HS-27A (cell line): ENCODE measurements at places on chromosomes 16 and 17.

- DNase-seq: no peak
Observed at GRCh38 chr16:47241061-47241460, 97.3 kb upstream of the NETO2 start.

DNA sequence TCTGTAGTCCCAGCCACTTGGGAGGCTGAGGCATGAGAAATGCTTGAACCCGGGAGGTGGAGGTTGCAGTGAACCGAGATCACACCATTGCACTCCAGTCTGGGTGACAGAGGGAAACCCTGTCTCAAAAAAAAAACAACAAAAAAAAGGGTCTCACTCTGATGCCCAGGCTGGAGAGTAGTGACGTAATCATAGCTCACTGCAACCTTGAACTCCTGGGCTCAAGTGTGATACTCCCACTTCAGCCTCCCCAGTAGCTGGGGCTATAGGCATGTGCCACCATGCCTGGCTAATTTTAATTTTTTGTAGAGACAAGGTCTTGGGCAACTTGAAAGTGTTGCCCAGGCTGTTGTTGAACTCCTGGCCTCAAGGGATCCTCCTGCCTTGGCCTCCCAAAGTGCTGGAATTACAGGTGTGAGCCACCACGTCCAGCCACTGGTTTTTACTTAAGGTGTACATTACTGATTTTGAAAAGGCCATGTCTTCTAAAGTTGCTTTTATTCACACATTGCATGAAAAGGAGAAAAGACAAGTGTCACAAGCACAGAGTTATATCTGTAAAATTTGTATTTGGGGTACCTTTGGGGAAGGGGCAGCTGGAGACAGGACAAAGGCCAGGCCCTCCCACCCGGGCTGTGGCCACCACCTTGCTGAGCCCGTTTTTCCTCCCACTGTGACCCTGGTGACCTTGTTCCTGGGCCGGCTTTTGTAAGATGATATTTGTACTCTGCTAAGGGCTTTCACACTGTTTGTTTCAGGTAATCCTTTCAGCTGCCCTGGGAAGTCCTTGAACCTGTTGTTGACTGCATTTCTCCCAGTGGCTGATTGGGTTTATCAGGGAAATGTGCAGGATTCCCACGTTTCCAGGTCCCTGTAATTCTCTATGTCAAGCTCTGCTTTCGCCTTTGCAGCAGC, 11.5 kb downstream of the GPT2 start:
- no peak for DNase-seq

GRCh38 chr17:7839190-7839875, 5.3 kb downstream of the KDM6B start:
- DNase-seq: no peak

DNA sequence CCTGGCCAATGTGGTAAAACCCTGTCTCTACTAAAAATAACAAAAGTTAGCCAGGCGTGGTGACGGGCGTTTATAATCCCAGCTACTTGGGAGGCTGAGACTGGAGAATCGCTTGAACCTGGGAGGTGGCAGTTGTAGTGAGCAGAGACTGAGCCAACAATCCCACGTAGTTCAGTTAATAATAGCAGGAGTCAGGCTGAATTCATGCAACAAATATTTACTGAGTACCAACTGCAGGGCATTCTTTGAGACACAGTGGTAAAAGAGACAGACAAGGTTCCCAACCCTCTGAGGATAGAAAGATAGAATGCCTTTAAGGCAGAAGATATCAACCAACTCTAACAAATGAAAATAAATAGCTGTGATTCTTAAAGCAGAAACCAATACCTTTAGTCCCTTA, 39.1 kb downstream of the SPOP start:
- DNase-seq: no peak

DNA sequence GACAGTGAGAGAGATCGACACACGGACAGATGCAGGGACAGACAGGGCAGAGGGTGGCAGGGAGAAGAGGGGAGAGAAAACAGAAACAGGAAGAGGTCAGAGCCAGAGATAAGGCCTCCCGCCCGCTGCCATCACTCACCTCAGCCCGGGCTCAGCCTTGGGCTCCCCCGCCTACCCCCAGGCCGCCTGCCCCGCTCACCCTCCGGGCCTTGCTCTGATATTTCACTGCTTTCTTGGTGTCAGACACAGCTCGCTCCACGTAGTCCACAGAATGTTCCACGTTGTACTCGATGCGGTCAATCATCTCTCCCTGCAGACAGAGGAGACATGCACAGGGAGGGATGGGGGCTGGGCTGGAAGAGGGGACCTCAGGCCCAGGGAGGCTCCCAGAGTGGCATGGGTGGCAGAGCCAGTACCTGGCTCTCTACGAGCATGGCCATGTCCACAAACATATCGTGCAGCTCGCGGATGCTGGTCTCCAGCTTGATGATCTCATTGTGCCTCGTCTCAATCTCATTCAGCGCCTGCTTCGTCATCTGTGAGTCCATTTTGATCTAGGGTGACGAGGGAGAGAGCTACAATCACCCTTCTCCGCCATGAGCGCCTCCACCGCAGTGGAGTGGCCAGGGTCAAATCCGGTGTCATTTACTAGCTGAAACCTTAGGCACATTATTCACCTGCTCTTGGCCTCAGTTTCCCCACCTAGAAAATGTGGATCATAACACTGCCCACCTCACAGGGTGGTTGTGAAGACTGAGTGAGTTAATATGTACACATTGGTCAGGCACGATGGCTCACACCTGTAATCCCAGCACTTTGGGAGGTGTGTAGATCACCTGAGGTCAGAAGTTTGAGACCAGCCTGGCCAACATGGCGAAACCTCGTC, 8.2 kb downstream of the HSD3B7 start:
- DNase-seq: no peak

DNA sequence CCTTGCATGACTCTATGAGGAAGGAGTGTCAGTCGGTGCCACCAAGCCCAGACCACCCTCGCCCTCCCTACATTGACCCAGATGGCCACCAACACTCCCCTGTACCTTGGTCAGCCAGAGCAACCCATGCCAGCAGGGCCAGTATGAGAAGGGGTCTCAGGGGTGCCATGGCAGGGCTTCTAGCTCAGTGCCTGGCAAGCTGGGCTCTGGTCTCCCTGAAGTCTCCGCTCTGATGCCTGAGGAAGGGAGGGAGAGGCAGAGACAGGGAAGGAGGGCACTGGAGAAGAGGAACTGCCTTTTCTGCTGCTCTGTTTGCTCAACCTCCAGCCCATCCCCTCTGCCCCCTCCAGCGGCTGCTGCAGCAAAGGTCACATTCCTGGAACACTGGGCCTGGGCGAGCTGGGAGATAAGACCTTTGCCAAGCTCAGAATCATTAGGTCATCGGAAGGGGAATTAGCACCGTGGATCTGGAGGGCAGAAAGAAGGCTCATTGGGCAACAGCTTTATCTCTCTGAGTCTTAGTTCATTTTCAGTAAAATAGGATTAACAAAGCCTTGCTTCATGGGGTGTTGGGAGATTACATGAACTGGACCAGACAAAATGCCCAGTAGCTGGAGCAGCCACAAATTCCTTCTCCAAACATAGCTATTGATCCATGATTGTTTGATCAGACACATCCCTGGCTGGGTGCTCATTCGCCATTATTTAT, at the start of gene VTN:
TSS of gene VTN (minus strand) at position 273 of the 709 bp plus-strand sequence. CDS start at position 169, 104 bp downstream.
- DNase-seq: no peak

DNA sequence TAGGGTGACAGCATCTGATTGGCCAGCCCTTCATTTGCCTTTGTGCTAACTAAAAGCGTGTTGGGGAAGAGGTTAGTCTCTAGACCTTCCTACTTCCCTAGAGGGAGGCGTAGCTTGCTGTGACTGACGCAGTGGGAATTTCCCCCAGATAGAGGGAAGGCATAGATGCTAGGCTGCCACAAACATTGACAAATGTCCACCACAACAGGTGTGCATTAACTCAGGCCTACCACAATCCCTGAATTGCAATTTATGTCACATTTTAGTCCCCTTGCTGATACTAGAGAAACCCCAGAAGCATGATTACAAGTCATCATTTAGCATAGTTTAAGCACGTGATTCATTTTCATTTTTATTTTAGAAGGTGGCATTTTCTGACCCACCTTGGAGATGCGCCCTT, 76.3 kb upstream of the WSB1 start:
- no peak for DNase-seq

- DNase-seq: no peak
Observed at GRCh38 chr16:51012396-51012795, 138.7 kb downstream of the SALL1 start.

DNA sequence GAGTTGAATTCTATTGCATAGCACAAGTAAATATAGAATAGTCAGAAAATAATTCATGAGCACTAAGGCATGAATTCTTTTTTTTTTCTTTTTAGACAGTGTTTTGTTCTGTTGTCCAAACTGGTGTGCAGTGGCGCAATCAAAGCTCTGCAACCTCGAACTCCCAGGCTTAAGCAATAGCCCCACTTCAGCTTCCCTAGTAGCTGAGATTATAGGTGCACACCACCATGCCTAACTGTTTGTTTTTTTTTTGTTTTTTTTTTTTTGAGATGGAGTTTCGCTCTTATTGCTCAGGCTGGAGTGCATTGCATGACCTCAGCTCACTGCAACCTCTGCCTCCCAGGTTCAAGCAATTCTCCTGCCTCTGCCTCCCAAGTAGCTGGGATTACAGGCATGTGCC, 16.6 kb downstream of the TUBD1 start:
- no peak for DNase-seq

- no peak for DNase-seq
Observed at GRCh38 chr17:81536299-81537290, 8.4 kb downstream of the FSCN2 start.

- DNase-seq: no peak
Observed at GRCh38 chr16:57972306-57972705, 1.4 kb upstream of the CNGB1 start.

- no peak for DNase-seq
Observed at GRCh38 chr17:77848257-77848656, 110.2 kb upstream of the TNRC6C start.

GRCh38 chr16:73047536-73048291, at the start of gene ZFHX3:
Gene ZFHX3 (minus strand): TSS chr16:73048128. CDS start chr16:72960145, 87,983 bp downstream.
- DNase-seq: no peak

DNA sequence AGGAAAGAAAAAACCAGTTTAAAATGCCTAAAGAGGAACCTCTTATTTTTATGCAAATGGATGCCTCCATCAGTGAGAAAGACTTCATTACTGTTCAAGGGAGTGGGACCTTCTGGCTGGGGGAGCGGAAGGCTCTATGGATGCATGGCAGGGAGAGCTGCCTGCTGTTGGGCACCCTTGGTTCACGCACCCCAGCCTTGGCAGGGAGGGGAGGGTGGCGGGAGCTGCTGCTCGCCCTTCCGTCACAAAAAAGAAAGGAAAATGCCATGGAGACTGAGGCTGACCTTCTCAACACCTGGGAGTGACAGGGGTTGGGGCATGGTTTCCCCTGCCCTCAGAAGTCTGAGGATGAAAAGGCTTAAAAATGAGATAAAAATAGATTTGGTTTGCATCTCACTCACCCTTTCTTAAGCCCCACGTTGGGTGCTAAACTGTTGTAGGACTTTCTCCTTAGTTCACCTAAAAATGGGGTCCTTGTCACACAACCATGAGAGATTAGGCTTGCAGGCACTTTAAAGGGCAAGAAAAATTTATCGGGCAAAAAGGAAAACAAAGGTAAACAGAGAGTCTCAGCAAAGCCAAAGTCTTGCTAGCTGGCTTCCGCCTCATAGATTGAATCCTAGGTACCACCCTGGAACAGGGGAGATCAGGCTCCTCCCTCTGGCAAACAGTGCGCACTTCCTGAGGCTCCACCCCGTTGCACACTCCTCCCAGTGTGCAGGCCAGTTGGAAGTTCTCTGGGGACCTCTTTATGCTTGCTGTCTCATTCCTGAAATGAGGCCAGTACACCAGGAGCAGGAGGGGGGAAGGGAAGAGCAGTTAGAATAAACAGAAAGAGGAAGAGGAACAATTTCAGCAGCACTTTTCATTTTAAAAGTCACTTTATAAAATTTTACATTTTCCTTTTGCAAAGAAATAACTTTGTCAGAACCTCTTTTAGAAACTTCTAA, 31.6 kb downstream of the PHKB start:
- DNase-seq: no peak

DNA sequence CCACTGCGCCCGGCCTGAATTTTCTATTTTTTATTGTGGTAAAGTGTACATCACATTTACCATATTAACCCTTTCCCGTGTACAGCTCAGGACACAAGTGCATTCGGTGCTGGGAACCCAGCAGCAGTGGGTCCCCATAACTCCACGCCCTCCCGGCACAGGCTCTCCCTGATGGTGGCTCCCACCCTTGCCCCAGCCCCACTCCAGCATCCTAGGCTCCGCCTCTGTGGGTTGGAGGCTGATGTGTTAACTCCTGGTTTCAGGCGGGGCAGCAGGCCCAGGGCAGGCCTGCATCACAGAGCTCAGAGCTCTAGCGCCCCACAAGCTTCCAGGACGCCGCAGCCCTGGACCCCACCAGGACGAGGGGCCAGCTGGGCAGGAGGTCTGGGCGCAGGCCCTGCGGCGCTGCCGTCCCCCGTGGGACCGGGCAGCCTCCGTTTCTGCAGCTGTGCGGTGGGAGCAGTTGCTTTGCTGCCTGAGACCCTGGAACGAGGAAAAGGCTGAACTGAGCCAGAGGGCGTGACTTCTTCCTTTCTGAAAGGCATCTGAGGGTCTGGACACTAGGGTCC, 19.6 kb downstream of the ZFPM1 start:
- DNase-seq: no peak

- DNase-seq: no peak
Observed at GRCh38 chr17:70307430-70308225, 138.3 kb downstream of the KCNJ2 start.

- no peak for DNase-seq
Observed at GRCh38 chr16:79170555-79171246, 429.8 kb downstream of the MAF start.

DNA sequence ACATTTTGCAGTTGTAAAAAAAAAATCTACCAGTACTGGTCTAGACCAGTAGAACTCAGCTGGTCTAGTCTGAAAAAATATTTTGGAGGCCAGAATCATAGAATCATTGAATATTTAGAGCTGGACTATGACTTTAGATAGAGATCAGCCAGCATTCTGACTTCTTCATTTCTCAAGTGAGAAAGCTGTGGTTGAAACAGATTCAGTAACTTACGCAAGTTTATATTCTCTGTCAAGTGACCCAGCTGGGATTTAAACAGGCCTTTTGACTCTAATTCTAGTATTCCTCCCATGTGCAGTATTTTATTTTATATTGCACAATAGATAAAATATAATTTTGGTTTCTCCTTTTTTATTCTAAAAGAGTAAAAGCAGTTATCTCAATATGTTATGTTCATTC, 4.9 kb downstream of the TNRC6A start:
- no peak for DNase-seq

DNA sequence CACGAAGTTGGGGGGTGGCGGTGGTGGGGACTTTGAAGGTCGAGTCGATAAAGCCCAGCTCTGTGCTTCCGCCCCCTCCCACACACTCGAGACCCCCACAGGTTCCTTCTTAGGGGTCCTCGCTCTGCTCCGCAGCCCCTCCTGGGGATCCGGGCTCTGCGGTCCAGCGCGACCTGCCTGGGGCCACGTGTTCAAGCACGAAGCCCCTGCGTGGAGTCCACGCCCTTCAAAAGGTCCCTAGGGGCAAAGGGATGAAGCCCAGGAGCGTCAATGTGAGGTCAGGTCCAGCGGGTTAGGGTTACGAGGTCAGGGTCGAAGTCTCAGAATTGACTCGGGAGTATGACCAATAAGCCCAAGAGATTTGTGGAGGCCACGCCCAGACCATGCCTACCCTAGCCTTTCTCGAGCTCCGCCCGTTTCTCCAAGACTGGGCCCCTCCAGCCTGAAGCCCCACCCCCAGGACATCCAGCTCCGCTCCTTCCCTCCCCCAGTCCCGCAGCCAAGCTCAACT, 786 bp upstream of the CACNA1G start:
- no peak for DNase-seq
